ACHN (cell line): ENCODE measurements at places on chromosomes 5 and 9.

GRCh38 chr5:171891150-171891549 lies 105.5 kb downstream of the SMIM23 start:
- no peak for DNase-seq

DNA sequence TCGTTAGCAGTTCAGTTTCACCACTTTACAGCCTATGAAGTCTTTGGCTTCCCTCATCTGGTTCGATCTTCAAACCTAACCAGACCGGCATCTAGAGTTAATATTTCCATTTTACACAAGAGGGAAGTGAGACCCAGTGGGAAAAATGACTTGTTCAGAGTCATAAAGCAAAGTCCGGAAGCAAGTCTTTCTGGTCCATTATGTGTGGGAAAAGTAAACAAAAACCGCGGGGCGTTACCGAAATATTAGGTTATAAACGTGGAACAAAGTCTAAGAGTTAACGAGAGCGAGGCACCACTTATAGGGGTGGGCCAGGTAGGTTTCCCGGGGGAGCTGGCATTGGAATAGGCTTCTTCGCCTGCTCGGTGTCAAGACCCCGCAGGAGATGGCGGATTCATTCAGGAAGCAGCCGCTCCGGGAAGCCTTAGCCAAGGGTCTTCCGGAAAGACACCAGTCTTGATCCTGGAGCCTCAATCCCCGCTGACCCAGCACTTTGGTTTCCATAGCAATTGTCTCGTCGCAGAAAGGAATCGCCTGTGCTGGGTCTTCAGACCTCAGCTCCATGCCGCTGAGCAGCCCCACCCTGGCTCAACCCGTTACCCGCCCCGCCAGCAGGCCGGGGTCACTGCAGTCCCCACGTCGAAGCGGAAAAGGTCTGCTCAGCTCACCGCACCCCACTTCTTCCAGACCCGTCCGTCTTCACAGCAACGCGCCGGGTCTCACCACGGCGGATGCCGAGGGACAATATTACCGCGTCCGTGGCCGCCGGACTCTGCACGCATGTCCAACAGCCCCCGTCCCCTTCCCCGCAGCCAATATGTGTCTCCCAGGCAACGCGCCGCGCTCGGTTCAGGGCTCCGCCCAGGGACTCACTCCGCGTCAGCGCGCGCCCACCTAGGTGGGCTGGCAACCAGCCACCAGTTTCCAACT lies at the start of gene C5orf52:
Gene C5orf52, plus strand, starts transcription at position 872 of the 930 bp plus-strand sequence. CDS start 82 bp downstream, outside the sequence.
- peak; percentile 13 for DNase-seq

DNA sequence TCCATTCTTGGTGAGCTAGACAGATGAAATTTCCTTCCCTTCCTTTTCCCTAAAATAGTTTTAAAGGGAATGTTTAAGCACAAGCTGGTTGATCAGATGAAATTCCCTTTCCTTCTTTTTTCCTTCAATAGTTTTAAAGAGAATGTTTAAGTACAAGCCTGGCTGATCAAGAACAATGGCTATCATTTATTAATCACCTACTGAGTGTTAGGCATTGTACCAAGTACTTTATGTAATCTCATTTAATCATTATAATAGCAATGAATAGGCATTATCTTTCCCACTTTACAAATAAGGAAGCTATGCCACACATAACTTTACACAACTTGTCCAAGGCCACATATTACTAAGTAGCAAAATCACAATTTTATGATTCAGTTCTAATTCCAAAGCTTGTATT lies 152.0 kb upstream of the ACOT12 start:
- no peak for DNase-seq

DNA sequence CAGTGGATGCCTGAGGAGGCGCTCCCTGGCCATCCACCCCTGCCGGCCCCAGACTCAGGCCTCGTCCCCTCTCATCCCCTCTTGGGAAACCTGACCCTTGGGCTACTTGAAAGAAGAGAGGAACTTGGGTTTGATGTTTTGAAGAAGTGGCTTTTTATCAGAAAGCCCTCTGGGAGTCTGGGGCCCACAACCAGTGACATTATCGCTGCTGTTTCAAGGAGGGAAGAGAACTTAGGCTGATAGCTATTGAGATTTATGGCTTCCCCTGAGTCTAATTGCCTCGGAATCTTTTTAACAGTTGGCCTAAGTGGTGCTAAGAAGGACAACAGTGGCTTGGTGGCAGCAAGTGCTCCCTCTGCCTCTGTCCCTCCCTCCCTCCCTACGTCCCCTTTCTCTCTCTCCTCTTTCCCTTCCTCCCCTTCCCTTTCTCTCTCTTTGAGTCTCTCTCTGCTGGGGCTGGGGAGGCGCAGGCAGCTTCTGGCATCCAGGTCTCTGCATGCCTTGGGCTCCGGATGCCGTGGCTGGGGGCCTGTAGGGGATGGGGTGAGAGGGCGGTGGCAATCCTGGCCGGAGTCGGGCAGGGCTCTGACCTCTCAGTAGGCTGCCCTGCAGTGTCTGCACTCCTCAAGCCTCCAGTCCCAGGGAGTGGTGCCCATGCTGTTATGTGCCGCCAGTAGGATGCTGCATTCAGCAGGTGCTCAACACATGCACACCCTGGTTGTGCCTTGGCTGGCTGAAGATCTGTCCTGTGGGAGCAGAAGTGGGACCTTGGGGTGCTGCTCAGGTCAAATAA lies 49.6 kb upstream of the RXRA start:
- DNase-seq: no peak

DNA sequence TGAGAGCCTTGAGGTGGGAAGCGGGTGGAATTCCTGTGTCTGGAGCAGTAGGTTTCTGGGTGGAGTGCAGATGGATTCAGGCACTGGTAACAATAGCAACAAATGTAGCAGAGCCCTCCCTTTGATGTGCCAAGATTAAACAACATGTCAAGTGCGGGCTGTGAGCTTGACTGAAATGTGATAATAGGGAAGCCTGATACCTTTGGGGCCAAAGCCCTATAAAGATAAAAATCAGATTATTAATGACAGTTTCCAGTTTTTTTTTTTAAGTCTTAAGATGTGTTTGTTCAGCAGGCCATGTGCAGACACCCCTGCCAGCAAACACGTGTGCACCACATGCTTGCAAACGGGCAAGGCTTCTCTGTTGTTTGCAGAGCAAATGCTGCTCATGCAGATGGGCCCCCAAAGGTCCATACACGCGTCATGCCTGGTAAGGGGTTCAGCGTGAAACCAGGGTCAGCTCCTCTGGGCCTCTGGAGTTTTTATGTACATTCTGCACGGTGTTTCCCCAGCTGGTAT lies 193.2 kb downstream of the GADD45G start:
- DNase-seq: no peak

DNA sequence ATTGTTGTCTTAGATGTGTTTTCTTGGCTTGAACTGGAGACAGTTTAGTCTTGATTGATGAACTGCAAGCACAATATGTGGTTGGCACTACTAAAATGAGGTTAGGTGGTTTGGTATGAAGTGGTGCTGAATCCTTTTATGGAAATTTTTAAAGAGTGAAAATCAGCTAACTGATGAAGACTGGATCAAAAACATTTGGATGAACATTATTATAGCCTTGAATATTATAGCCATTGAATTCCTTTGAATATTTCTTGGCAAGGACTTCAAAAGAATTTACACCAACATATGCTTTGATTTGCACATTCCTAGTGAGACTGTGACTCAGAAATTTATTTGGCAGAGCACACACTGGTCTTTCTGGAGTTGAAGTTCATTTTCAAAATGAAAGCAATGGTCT lies 318.3 kb downstream of the CHSY3 start:
- no peak for DNase-seq

- peak; percentile 37 for DNase-seq
These were observed 138.5 kb upstream of the TYRP1 start for GRCh38 chr9:12554636-12555035.
